Kidney (tissue), 22 donors: ENCODE measurements at places on chromosomes 7 and 10.

GRCh38 chr7:148912758-148913541 is 28.9 kb upstream of the EZH2 start:
- DNase-seq, result no peak

DNA sequence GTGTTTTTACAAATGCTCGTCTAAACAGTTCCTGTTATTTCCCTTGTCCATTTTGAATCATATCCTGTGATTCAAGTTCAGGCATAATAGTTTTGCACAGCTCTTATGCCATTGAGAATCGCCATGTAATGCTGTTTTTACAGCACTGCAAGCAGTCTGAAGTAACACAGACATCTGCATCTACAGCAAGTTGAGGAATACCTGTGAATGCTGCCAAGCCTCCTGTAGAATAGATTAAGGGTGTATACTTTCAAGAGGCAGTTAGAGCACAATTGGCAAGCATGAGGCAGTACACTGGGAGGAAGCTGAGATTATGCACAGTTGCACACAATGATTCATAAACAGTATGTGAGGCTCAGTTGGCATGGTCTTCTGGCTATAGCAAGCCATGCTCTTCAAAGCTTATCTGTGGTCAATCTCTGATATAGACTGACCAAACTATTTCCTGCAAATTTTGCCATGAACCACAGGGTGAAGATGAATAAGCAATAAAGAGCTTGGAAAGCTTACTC is 121.9 kb upstream of the AKR1E2 start:
- peak; percentile 28 for DNase-seq

GRCh38 chr10:79946271-79947082 is 2.4 kb downstream of the SFTPD start:
- DNase-seq, result no peak

- no peak for DNase-seq
These were observed 101.9 kb upstream of the NPS start for GRCh38 chr10:127447197-127447596.

DNA sequence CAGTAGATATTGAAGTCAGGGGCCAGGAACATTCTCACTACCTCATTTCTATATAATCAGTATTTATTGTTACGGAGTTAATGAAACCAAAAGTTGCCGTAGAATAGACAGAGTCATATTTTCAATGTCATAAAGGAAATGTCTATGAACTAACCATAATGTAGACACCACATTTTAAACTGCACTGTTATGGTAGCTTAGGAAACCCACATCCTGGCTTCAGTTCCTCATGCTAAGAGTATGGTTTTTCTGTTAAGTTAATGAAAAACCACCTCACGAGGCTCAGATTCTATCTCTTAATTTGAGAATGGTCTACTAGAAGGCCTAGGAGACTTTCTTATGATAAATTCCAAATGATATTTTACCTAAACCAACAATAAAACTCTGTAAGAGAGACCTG is 166.5 kb downstream of the TMEM26 start:
- no peak for DNase-seq

DNA sequence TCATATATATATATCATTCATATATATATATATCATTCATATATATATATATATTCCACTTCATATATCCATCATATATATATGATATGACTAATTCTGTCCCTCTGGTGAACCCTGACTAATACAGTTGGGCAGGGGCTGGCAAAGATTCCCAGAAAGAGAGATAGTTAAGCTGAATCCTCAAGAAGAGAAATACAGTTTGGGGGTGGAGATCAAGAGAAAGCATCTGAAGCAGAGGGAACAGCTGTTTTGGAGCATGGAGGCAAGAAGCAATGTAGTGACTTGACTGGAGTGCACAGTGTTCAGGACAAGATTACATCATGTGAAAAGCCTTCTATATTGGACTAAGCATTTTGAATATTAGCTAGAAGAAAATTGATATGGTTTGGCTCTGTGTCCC is 540.7 kb downstream of the MAGI2 start:
- no peak for DNase-seq

GRCh38 chr10:84211566-84211965 is 13.8 kb downstream of the LRIT2 start:
- no peak for DNase-seq

DNA sequence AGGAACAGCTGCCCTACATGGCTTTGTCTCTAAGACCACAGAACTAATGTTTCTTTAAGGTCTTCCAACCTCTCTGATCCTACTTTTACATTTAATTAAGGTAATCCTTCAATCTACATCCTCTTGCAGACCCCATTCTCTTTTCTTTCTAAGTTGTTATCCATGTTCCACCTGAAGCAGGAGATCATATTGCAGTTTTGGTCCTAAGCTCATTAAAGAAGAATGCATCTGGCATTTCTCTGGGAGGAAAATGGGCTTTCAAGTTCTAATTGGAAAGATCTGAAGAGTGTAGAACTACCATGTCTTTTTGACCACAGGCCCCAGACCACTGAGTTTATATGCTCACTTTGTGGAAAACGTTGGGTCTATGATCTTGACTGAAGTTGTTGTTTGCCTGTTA is 111.2 kb downstream of the SEM1 start:
- DNase-seq, result no peak

DNA sequence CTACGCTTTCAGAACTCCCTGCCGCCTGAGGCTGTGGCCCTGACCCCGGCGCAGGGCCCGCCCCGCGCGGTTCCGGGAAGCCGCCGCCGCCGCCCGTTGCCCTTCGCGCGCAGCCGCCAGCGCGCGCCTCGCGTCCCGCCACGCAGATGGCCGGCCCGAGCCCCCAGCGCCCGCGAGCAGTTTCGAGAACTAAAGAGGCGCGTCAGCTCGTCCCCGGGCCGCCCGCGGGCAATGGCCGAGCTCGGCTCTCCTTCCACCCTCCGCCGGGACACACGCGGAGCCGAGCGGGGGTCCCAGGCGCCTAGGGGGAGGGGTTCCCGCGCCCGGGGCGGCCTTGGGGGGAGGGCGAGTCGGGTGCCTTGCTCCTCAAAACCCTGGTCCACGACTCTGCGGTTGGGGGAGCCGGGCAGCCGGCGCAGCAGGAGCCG is 1.8 kb downstream of the HNRNPF start:
- peak; percentile 89 for DNase-seq

- no peak for DNase-seq
These were observed 93.2 kb downstream of the CFTR start for GRCh38 chr7:117572856-117573620.

DNA sequence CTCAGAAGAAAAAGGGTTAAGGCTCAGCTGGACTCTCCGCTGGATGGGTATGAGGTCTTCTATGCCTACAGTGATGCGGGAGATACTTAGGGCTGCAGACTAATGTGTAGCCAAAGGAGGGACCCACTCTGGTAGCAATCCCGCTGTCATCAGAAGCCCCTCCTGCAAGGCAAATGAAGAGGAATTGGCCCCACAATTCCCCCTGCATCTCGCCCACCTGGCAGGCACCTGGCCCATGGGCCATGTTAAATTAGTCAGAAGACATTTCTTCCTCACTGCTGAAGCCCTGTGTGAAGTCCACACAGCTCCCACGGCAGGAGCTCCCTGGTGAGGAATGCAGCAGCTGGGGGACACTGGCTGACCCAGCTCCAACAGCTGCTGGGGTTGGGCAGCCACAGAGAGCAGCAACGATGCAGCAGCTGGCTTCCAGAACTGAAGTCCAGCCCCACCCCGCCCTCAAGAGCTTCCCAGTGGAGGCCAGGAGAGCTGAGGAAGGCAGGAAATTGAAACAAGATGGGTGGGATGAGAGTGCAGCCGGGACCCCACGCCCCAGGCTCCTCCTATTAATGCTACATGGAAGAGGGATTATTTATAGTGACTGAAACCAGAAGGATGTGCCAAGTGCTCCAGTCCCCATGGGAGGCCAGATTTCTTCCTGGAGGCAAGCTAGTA is 5.5 kb downstream of the VSTM4 start:
- peak; percentile 89 for DNase-seq

DNA sequence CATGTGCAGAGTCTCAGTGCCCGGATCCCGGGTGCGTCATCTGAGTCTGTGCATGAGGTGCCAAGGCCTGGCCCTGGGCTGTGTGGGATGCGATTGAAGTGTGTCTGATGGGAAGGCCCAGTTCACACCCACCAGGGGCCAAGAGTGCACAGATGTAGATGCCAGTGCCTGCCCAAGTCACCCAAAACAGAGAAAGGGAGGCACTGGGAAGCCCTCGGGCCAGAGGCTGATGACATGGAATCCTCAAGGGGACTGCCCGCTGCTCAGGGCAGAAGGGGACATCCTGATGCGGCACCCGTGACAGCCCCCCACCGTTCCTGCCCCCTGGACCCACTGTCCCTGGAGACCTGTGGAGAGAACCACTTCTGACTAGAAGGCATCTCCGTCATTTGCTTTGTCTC is 72.2 kb upstream of the ZNF479 start:
- no peak for DNase-seq

GRCh38 chr10:127215866-127216265 is 19.5 kb upstream of the INSYN2A start:
- DNase-seq, result peak; percentile 52

DNA sequence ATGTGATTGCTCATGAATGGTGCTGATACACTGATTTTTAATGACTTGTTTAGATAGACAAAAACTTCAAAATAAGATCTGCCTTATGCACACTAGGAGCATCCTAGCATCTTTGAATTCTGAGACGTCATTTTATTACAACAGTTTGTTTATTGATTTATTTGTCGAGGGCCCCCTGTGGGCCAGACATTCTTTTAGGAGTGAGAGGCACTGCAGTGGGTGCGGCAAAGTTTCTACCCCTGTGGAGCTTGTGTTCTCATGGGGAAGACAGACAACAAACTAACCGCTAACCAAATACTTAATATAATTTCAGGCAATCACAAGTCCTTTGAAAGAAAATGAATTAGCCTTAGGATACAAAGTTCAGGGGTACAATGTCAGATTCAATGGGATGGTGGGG is 363.1 kb downstream of the RPS24 start:
- no peak for DNase-seq

DNA sequence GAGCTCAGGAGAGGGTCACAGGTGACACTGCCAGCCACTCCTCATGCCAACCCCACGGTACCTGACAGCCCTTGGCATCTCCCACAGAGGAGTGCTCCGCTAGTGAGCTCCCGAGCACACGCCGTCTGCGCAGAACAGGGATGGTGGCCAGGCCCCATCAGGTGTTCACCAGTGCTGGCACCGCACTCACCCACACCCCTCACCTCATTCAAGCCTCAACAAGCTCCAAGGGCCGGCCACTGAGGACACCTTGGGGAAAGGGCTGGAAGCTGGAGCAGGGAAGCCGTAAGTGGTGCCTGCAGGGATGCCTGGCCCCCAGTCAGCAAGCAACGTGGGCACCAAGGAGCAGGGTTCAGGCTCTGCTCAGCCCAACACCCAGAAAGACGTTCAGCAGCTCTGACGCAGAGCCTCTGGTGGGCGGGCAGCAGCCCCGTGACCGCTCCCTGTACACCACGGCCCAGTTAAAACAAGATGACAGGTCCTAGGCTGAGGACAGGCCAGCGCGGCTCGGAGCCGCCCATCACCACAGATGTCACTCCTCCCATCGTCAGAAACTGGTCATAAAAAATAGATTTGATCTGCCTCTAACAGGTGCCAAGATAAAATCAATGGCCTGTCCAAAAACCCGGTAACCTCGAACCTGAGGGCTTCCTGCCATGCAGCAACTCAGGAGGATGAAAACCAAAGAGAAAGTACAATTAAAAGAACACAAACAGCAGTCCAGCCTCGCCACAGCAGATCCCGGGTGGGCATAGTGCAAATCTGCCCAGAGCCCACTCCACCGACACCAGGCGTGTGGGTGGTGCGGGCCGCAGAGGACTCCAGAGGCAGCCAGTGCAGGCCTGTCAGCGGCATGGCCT is 275.9 kb downstream of the MAD1L1 start:
- no peak for DNase-seq

GRCh38 chr7:34066411-34066810 is 161.1 kb downstream of the BMPER start:
- DNase-seq, result no peak

- no peak for DNase-seq
These were observed 60.7 kb downstream of the CSTF2T start for GRCh38 chr10:51638737-51639136.

DNA sequence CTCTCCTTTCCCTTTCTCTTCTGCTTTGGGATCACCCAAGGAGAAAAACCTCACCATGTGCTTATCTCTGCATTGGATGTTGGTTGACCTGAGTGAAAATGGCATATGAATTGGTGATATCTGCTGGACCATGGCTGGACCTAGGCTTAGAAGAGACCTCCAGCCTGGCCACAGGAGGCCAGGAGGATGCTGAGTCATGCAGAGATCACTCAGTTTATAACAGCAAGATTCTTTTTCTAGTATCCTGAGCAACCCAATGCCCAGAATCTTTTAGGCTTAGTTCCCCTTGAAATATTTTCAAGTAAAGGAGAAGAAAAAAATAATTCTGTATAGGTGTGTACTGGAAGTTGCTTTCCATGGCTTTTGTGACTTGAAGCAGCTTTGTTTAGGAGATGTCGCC is 236.3 kb downstream of the KLF6 start:
- DNase-seq, result no peak

GRCh38 chr7:158495786-158496185 is 91.8 kb downstream of the PTPRN2 start:
- DNase-seq, result peak; percentile 73

DNA sequence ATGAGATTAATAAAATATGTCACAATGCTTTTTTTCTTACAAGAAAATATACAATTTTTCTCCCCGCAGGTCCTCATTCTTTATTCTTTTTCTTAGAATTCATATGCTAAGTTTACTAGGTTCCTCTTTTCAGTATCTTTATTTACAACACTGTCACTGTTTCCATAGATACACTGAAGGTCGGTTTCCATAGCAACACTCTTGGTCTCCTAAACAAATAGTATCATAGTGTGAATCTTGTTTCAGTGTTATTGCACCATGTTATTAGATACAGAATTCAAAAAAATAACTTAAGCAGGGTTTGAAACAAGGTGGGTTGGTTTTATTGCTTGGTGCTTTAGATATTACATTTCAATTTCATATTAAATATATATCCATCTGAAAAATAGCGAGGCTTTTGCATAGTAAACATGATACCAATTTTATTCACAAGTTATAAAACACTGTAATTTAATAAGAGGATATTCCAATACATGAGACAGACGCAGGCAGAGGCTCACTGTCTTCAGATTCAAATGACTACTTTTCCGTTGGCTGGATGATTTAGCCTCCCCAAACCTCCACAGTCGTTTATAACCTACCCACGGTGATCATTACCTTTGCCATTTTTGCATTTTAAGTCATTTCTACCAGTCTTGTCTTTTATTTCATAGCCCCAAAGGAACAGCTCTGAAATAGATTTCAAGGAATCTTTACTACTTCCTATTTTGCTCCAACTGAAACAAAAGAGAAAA is 88.9 kb upstream of the KLF6 start:
- peak; percentile 85 for DNase-seq
